ENCODE measurements at places on chromosomes 16 and 17.

GRCh38 chr17:9854255-9854654, 28.5 kb downstream of the GLP2R start:
- no peak for DNase-seq

GRCh38 chr16:23374721-23375510, 72.8 kb downstream of the SCNN1B start:
- no peak for DNase-seq

GRCh38 chr16:84421081-84421937, 53.0 kb downstream of the ATP2C2 start:
- DNase-seq = no peak

GRCh38 chr17:18382441-18383078, 5.0 kb downstream of the EVPLL start:
- DNase-seq = no peak

- no peak for DNase-seq
Measured at GRCh38 chr17:57329380-57330214, 73.3 kb downstream of the MSI2 start.

- DNase-seq = no peak
Measured at GRCh38 chr16:5042574-5043171, 8.9 kb upstream of the NAGPA start.

- no peak for DNase-seq
Measured at GRCh38 chr17:65629234-65629690, 67.8 kb upstream of the AXIN2 start.

GRCh38 chr16:6382924-6383459, 949.7 kb upstream of the RBFOX1 start:
- no peak for DNase-seq

DNA sequence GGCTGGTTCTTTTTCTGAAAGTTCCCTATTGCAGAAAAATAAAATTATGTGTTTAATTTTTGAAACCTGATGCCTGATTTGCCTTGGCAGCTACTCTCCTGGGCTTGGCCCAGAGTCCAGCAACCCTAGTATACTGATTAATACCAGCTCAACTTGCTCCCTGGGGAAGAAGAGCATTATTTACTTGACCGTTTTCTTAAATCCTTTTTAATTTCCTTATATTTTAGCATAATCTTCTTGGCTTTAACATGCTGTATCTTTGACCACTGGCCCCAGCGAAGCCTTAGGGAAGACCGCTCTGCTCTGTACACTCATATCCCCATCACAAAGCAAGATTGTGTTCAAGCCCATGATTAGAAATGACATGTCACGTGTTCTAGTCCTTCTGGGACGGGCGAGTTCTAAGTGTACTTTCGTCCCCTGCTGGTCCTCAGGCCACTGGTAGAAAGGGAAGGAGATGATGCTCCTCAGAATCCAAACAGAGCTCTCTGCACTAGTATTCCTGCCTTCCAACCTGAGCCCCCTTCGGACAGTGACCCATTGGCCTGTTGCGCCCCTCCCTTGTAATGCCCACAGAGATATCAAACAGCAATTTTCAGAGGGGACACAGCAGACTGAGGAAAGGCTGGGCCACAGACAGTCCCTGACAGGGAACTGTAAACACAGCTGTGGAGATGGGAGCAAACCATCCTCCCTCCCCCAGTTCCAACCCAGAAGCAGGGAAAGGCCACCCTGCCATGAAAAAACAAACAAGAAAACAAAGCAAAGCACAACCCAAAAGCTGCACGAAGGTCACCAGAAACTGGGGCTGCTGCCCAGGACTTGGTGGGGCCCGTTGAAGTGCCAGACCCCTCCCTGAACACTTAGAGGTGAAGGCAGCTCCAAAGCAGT, 4.3 kb upstream of the EZH1 start:
- DNase-seq = no peak

DNA sequence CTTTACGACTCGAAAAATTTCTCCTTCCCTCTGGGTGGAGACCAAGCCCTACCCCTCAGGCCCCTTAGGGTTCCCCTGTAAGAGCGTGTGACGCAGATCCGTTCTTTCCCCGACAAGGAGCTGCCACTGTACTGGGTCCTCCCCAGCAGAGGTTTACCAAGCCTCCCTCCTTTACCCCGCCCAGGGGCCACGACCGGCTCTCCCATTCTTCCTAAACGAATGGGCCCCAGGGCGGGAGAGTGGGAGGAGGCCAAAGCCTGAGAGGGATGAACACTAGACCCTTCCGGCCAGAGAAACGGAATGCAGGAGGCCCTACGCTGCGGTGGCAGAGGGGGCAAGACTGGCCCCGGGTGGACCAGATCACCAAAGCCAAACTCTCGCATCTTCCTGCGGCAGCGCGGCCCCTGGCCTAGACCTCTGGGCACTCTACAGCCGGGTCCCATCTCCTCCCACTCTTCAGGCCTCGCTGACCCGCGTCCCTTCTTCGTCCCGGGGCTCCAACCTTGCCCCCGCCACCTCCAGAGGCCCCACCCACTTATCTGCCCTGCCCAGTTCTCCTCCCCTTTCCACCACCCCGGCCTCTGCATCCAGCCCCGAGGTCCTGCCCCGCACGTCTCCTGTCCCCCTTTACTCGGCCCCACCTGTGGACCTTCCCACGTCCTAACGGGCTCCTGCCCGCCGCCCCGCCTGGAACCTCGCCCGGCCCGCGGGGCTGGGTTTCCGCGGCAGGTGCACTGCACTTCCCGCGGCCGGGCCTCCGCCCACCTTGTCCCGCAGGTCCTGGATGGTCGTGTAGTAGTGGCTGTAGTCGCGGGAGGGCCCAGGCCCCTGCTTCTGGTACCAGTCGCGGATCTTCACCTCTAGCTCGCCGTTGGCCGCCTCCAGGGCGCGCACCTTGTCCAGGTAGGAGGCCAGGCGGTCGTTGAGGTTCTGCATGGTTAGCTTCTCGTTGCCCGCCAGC, 765 bp downstream of the KRT19 start:
- no peak for DNase-seq

DNA sequence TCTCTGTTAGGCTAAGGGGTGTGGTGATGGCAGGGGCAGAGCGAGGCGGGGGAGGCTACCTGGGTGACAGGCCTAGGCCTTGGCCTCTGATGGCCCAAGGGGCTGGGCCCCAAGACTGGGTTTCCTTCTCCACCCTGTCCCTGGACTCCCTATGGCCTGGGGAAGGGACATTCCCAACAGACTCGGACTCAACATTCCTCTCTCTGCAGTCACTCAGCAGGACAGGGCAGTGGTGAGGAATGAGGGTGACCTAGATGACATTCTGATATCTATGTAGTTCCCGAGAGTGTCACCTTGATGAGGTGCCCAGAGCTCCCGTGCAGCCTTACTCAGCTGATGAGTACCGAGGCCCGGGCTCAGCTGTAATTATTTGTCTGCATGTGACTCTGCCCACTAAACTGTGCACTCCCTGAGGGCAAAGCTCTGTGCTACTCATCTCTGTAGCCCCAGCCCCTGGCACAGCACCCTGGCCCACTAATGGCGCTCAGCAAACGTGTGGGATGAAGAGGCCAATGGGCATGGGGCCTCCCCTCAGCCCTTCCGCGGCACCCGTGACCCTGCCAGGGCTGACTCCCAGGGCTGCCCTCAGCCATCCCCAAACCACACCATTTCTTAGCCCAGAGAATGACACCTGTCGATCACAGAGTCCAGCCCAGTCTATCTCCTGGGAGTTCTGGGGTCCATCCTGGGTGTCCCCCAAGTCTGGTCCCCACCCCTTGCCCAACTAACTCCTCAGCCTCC, 2.2 kb downstream of the PLCD3 start:
- DNase-seq = no peak

DNA sequence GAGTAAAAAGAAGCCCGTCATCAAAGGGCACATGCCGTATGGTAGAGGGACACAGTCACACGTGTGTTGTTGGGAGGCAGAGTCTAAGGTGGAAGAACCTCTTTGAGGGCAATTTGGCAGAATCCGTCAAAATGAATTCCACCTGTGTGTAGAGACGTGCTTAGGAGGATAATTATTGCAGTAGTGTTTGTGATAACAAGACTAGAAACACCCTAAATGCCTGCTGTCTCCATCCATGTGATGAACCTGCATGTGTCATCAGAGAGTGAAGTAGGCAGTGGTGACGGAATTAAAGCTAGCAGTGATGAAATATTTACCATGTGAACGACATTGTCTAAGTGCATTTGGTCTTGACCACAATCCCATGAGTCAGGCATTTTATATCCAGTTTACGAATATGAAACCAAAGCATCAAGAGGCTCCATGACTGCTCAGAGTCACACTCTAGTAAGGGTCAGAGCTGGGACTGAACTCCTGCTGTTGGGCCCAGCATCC, 61.3 kb upstream of the ADORA2B start:
- DNase-seq = peak; percentile 67

- no peak for DNase-seq
Measured at GRCh38 chr16:56121156-56121500, 70.2 kb upstream of the GNAO1 start.

DNA sequence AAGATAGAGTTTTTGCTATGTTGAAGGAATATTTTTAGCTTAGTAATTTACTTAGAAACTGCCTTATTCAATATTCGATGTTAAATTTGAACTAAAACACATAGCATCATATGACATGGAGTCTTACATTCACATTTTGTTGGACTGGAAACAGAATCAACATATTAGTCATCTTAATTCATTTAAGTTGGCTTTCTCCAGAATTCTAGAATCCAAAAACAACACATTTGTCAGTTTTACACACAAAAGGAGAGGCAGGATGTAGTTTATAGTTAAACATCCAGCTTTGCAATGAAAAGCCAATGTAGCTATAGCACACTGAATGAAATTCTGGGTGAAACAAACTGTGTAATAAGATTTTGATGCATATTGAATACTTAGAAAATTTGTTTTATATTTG, 43.3 kb downstream of the WWOX start:
- no peak for DNase-seq

DNA sequence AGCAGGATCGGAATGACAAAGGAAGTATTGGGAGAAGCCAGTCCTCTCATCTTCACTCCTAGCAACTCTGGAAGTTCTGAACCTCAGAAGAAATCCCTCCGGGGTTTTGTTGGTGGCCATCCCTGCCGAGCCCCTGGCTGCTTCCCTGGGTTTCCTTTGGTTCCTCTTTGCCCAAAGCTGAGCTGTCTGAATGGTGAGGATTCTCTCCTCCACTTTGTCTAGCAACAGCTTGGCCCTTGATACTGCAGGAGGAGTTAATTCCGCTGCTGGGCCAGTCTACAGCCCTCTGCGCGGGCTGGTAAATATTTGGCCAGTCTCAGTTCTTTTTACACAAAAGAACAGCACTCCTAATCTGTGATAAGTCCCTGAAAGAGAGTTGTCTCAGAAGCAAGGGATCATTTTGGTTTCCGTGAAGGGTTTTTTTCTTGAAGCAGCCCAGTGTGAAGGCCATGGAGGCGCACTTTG, 170.9 kb downstream of the RAB11FIP4 start:
- no peak for DNase-seq

- no peak for DNase-seq
Measured at GRCh38 chr17:64162554-64162953, 32.6 kb upstream of the ERN1 start.

- peak; percentile 31 for DNase-seq
Measured at GRCh38 chr17:56319531-56319930, 166.3 kb downstream of the ANKFN1 start.

DNA sequence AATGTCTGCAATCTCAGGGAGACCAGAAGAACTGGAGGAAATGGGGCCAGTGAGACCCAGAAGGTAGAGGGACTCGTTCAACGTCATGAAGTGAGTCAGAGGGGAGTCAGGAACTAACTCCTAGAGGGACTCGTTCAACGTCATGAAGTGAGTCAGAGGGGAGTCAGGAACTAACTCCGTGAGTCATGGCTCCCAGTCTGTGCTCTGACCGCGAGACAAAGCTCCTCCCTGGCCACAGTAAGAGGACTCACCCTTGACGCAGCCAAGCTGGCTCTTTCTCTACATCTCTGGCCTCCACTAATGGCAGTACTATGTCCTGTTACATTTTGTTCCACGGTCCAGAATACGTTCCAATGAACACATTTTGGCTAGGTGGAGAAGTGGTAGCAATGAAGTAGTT, 902.5 kb downstream of the KCNJ2 start:
- peak; percentile 84 for DNase-seq

GRCh38 chr16:56477096-56477878, 25.9 kb downstream of the OGFOD1 start:
- DNase-seq = peak; percentile 66

DNA sequence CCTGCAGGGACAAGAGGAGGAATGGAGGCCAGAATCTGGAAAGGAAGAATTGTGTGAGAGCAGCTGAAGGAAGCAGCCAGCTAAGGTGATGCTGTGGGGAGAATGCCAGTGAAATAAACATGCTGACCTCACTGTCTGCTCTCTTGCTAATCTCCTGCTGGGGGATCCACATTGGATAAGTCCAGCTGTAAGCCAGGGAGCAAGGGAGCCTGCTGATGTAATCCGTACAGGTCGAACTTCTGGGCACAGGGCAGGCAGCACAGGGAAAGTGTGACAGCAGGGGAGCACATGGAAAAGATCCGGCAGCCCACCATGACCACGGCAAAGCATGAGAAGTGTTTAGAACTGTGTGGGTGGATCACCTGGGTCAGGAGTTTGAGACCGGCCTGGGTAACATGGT, 7.5 kb upstream of the XPO6 start:
- no peak for DNase-seq
